ENCODE measurements at places on chromosomes 4 and X. TPM values are rescaled to one million over a fixed set of nuclear protein-coding genes. Genes with fewer than 3 reads are reported as not detected.

DNA sequence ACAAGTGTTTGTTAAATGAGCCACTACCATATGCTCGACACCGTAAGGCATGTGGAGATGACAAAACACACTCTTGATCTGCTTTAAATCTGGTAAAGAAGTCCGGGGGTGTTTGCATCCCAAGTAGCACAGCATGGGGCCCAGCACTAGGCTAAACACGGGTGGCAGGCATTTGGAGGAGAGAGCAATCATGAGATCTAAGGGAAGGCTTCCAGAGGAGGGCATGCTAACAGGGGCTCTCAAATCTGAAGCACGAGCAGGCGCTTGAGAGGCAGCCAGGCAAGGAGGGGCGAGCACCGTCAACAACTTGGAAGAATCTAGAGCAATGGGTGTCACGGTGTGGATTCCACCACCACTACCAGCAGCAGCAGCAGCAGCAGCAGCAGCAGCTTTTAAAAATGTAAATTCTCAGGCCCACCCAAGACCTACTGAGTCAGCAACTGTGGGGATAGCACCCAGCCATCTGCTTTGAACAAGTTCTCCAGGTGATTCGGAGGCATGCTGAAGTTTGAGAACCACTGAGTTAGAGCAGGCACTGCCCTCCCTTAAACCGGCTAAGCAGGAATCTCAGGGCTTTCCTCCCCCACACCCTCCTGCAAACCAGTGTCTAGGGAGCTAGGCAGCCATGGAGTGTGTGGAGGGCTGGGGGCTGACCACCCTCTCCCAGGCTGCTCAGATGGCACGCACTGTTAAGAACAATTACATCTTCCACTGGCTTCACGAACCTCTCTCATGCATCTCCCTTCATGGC lies 70.2 kb upstream of the MAP3K15 start:
- DNase-seq, result no peak

The LDOC1 gene
- total RNA-seq, result 12.9 TPM

The MORC4 gene
- 5.8 TPM for total RNA-seq

DNA sequence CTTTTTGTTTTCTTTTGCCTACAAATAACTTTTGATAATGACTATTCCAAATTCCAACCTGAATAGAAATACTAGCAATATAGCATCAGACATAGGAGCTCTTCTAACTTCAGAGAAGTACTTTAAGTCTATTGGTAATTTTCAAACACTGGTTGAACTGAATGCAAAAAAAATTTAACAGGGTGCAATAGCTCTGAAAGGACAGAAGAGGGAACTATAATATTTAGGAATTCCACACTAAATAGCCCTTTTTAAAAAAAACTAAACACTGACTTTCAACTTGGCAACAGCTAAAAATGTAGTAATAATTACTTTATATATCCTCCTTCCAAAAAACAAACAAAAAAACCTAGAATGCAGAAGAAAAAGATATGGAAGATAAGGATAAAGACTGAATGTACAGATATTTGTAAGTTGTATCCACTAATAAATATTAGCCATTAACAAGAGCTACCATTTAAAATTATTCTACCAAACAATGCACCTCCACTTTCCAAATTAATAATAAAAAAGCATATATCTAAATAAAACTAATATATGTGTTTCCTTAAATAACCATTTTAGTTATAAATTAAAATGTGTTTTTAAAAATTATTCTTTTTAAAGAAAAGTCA lies 81.4 kb downstream of the FBXW7 start:
- no peak for DNase-seq

The ACE2 gene
- total RNA-seq, result 0.67 TPM

Measured in liver (tissue), 10 donors.